ENCODE measurements at places on chromosomes 2 and 18.

DNA sequence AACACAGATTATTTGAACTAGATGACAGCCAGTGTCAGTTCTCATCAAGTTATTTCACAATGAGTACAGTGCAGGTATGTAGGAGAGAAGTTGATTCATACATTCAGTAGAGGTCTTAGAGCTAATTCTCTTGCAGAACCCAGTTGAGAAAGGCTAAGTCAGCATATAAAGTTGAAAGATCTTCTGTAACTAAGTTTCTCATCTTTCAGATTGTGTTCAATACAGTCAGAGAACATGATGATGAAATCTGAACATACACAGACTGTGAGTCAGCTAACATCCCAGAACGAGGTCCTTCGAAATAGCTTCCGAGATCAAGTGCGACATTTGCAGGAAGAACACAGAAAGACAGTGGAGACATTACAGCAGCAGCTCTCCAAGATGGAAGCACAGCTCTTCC lies 41.9 kb upstream of the LIMS1 start:
- DNase-seq, result no peak

DNA sequence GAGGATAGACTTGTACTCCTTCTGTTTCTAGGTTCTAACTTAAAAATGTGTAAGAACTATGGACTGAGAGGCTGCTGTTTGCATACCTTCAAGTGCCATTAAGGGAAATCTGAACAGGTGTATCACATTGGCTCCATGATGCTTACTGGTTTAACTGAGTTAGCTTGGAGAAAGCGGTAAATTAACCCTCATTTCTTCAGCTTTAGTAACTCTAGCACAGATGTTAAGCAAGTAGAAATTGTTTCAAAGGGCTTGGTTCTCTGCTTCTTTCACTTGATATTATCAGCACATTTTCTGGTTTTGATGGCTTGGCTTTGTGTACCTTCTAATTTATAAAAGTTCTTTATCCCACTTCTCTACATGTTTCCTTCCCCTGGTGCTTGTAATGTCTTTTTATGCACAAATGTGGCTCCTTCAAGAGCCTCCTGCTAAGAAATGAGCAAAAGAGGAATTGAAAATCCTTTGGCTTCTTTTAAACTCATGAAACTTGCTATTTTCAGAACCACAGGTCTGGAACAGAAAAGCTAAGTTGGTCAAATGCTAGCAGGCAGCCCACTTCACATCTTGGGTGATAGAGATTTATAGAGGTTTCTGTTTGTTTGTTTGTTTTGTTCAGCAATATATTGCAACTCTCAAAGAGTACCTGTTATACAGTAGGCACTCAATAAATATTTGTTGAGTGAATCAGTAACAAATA lies 249.9 kb upstream of the THUMPD2 start:
- DNase-seq, result no peak

DNA sequence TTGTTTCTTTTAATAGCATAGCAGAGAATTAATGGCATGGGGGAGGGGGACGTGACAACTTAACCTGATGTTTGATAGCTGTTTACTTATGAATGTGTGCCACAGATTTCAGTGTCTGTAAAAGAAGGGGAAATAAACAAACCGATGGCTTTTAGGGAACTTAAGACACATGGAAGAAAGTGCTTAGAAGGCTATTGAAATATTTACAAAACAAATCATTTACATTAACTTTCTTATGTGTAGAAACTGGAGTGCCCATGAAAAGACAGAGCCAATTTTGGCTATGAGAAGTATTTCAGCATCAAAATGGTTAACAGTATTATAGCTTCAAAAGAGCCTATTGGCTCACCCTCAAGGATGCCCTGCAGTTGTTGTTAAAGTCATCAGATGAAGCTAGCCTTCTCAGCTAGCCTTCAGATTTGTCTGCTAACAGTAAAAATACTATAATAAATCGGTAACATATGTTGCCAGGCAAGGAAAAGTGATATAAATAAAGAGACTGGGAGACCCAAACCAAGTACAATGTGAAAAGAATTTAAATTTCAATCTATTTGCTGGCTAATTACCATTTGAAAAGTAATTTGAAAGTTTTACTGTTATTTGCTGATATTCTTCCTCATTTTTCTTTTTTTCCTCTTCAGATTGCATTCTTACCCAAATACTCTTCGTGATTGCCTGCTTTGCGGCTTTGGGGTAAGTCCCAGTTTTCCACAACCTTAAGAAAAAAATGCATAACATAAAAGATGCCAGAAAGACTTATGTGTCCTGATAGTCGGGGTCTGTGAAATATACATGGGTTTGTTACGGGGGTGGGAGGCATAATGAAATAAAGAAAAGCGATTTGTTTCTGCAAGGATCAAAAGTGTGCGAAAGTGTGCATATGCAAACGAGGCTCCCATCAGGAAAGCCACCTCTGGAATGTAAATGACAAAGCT lies 256.4 kb downstream of the MEIS1 start:
- no peak for DNase-seq

DNA sequence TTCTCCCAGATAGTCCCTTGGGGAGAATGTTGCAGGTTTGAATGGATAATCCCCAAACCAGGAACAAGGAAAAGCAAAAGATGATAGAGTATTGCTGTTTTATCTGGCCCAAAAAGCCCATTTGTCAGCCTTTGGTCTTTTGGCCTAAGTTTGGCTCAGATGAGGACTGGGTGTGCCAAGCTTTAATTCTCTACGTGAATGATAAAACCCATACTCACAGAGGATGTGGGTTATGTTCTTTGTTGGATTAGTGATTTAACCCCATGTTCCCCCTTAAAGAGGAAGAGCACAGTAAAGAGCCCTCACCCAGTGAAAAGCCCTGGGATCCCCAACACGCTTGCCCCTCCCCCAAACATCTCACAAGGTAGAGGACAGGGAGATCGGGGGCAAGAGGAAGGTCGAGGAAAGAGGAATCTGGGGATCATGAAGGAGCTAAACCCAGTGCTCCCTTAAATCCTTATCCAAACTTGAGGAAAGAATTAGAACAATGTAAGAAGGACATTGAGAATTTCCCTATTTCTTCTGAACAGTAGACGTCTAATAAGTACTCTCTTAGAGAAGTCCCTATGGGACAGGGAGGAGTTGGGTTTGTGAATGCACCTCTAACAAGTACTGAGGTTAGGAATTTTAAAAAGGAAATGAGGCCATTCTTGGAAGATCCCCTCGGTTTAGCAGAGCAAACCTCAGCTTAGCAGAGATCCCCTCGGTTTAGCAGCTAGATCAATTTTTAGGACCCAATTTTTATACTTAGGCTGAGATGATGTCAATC lies 105.0 kb downstream of the HIBCH start:
- peak; percentile 23 for DNase-seq

- DNase-seq, result no peak
These were observed 175.0 kb upstream of the HNRNPA3 start for GRCh38 chr2:177037569-177037968.

DNA sequence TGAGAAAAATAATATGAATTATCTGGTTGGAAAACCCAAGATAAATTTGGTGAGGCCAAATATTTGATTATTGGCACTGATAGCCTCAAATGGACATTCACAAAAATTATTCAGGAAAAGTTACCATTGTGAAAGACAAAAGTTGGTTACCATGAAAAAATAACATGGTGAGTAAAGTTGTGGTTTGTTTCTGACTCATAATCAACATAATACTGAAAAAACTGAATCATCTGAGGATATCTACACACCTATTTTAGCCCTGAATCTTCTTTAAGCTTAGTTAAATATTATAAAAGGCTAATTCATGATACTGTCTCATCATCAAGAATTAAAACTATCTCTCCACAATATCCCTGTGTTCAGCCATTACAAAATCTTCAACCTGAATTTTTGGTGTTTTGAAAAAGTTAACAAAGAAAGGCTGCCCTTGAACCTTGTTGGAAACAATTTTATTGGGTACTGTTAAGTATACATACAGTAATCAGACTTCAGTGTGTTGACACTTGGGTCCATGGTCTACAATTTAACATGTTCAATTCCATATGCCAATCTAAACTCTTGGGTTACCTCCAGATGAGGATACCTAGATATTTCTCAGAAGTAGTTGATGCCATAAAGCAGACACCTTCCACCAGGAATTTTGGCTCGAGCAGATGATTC lies 607.5 kb upstream of the SLC39A10 start:
- no peak for DNase-seq

DNA sequence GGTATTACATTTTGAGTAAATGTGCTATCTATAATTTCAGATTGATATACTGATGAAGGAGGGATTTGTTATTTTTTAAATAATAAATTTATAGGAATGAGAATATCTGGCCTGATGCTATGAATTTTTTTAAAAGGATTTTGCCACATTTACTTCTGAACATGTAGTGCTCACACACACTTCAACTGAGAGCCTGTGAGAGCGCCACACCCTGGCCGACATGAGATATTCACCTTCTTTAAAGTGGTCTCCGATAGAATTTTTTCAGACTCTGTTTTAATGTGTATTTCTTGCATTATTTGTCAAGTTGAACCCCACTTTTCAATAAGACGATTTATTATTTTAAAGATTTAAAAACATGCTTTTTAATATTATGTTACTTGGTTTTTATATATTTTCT lies 813.3 kb downstream of the DCC start:
- DNase-seq, result peak; percentile 17

- DNase-seq, result no peak
These were observed 24.3 kb downstream of the CRIM1 start for GRCh38 chr2:36379710-36380448.

GRCh38 chr2:132671151-132671835 lies 1.3 kb upstream of the LYPD1 start:
- peak; percentile 52 for DNase-seq

DNA sequence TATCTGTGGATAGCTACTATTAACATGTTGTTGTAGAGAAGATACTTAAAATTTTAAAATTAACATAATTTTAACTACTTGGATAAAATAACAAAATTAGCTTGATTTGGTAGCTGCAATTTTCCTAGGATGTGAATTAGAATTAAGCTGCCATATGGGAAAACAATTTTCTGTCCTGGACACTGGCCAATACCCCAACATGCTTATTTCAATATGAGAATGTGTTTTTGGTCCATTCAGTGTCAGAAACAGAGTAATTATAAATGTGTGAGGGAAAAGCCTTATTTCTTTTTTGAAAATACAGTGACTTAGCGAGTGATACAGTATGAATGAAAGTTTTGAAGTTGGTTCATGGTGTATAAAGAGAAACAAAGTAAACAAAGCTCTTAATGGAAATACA lies 948.3 kb upstream of the GYPC start:
- no peak for DNase-seq

DNA sequence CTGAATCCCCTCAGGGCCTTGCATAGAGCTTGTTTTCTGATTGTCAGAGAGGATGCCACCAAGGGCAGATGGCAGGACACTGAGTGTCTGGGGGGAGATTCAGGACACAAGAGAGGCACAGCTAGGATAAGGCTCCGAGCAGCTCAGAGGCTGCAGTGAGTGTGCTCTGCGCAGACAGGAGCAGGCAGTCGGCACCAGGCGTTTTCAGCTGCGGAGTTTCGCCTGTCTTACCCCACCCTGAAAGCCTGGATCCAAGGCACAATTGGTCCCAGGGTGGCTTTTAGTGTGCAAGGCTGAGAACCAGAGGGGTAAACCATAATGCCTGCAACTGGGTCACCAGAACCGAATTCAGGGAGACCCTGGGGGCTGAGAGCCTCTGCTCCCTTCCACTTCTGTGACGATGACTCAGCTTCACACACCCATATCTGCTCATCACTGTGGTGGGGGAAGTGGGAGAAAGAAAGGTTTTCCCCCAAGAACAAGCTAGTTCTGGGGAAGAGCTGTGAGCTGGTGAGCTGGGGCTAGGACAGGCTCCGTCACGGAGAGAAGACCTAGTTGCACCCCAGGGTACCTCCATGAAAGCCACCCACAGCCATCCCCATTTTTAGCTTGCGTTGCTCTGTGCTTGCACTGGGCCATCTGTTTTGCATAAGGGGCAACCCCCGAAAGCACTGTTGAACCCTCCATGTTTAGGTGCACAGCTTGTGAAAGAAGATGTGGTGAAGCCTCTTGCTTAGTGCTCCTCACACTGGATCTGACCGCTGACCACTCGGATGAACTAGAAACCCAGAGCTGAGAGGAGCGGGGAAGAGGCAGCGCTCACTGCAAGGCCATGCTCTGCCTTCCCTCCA lies 173.7 kb downstream of the CELF4 start:
- DNase-seq, result no peak

GRCh38 chr2:238644095-238645081 lies 203.5 kb upstream of the TWIST2 start:
- DNase-seq, result peak; percentile 19

GRCh38 chr2:185179743-185180142 lies 558.9 kb upstream of the FSIP2 start:
- peak; percentile 51 for DNase-seq

DNA sequence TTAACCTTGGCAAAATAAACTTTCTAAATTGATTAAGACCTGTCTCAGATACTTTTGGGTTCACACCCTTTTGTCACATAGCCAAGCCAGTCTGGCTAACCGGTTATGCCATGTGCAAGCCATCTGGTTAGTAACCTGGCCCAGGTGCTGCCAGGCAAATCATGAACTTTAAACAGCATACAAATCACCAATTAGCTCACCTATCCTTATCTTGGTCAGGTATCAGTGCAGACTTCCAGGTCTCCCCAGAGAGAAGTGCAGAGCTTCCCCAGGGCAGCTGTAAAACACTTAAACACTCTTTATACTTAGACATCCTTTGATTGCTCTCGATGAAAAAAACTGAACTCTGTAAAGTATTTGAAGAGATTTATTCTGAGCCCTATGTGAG lies 14.9 kb upstream of the MC5R start:
- no peak for DNase-seq

DNA sequence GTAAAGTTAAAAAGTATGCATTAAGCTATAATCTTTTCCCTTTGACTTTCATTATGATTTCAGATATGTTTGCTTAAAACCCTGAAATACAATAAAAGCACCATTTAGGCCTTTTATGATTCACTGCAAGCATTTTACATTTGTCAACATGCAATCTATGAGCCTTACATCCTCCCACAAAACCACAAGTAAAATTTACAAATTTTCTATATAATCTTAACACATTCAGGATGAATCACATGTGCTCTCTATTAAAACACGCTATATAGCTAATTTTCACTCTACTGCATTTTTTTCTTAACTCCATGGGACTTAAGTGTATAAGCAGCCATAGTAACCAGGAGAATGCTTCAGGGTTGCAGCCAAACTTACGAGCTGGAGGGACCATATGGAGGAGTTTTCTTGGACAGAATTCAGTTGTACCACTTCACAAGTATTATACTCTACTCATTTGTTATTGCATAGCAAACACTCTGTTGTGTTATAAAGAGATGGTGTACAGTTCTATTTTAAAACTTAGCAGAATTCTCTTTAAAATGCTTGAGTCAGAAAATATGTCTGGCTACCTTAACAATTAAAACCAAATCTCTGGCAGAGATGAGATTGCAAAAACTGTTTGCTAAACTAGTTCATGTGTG lies 293.2 kb downstream of the ALK start:
- DNase-seq, result peak; percentile 21

DNA sequence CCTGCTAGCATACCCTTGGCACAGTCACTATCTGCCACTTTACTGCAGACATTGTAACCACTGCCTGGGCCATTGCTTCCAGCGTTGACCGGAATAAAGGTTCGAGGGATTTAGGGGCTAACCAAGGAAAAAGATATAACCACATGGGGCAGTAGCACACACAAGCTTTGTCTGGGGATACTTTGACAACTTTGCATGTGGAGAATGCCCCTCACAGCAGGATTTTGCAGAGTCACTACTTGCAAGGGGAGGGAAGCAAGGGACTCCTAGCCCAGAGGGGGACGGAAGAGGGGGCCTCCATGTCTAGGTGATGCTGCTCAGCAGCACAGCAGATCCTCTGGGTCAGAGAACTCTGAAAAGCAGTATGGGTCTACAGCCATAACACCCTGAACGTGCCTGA lies 138.7 kb downstream of the SPP2 start:
- DNase-seq, result no peak
